ENCODE measurements at places on chromosomes 13 and 19.

DNA sequence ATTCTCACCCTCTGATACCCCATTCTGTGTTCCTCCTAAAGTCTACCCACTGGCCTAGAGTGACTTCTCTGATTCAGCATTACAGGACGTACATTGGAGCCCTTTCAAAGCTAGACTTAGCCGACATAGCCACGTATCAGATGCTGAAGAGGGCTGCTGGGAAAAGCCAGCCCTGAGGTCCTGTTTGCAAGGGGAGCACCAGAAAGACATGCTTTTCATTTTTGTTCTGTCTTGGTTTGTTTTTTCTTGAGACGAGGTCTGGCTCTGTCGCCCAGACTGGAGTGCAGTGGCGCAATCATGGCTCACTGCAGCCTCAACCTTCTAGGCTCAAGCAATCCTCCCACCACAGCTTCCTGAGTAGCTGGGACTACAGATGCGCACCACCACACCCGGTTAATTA, 6.3 kb upstream of the ZSWIM4 start:
- DNase-seq: peak; percentile 59

DNA sequence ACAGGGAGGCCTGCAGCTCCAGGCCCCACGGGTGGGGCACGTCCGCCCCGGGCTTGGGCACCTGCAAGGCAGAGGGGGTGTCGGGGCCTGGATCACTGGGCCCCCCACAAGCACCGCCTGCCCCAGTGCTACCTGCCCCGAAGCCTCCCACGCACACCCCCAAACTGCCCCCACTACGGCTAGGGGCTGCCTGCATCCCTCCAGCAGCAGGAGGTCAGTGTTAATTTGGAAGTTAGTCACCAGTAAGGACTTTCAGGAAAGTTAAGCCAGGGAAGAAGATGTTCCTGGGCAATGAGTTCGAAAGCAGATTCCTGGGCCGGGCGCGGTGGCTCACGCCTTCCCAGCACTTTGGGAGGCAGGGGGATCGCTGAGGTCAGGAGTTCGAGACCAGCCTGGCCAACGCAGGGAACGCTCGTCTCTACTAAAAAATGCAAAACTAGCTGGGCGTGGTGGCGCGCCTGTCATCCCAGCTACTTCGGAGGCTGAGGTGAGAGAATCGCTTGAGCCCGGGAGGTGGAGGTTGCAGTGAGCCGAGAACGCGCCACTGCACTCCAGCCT, 5.5 kb downstream of the PEAK3 start:
- DNase-seq: no peak

- DNase-seq: no peak
Measured at GRCh38 chr13:23462815-23463559, 29.5 kb upstream of the SACS start.

DNA sequence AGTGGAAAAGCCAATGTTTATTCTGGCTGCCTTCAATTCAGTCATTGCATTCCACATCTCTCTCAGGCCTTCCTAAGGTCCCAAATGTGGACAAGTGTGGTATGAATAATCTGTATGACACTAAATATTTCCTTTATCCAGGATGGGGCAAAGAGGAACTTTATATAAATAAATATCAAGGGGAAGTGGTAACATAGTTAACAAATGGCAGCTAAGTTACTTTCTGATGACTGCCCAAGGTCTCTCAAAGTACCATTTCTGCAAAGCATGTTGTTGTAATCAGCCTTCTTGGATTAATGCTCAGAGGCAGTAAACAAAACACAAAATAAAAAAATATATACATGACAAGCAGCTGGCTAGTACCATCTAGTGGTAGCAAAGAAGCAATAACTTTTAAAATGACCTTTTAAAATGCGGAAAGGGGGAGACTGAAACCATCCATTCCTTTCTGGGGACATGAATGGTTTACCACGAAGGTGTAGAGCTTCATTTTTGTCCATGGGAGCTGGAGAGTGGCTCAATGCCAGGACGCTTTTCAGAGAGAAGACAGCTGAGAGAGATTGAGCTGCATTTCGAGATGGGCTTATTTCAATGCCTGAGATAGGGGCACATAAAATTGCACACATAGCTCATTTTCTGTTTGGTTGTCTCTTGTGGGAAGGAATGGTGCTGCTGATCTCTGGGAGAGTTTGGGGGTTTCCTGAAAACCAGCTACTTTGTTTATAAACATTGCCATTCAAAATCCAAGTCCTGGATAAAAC, 259.2 kb downstream of the RFC3 start:
- peak; percentile 5 for DNase-seq

DNA sequence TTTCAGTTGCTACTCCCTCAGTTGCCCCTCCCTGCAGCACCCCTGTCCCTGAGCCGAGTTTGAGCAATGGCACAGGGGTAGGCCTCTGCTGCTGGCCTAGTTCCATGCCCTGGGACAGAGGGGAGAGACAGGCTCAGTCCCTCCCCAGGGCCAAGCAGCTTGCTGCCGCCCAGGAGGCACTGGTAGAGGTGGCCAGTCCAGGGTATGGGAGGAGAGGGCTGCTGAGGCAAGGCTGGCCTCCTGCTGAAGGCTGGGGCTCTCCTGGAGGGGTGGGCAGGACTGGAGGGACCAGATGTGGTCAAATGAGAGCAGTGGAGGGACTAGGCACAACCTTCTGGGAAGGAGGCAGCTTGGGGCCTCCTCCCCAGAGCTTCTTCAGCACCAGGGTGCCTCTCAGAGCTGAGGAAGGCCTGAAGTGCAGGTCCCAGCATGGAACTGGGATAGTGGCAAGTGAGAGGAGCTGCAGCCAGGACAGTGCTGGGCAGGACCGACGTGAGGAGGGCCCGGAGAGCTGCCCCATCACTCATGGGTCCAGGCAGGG, 29.8 kb upstream of the VSTM2B start:
- no peak for DNase-seq

DNA sequence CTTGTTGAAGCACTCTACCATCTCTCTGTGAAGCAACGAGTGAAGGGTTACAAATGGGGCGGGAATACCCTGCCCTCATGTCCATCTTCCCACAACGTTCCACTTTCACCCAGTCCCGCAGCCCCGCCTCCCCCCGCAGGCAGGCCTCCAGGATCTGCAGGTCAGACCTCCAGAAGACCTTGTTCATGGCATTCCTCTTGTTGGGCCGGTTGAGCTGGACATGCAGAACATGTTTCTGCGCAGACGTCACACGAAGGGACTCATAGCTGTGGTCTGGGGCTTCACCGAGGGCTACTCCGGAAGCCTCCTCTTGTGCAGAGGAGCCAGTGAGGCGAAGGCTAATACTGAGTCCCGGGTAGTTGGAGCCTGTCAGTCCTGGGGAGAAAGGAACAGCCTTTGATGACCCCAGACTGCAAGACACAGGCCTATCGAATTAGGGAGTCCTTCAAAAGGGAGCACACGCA, 420 bp downstream of the ECH1 start:
- no peak for DNase-seq

DNA sequence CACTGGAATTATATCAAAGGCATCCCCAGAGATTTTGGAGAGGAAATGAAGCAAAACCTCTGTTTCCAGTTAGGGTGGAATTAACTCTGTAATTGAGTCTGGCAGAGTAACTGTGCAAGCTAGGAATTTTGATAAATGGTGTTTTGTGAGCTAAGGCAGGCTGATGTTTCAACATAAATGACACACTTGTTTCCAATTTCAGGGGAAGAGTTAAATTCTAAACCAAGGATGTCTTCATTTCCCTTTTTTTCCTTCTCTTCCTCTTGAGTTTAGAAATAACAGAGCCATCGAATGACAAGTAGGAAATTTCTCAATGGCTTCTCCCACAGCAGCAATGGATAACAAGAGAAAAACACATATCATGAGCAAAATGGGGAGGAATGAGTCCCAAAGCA, 131.2 kb downstream of the IRS2 start:
- no peak for DNase-seq

DNA sequence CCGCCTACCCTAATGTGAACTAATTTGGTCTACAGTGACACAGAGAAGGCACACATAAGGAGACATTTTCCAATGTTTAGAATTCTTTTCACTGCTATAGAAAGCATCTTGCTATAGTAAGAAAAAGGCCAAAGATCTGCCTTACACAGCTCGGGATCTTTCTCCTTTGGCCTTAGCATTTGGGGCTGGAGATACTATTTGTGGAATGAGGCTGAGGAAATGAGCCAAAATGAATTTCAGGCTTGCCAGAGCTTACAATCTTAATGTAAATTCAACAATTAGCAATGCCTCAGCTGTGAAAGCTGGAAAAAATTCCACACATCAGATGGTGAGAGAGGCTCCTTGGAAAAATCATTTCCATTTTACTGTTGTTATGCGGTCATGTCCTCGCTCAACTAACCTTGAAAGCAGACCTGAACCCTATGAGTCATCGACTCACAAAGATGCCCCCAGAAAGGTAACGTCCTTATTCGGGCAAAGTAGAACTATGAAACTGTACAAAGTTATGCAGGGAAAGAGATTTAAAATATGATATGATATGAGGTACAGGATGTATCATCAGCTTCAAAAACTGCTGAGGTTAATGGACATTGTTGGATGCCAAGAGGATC, 324.5 kb upstream of the NBEA start:
- no peak for DNase-seq

DNA sequence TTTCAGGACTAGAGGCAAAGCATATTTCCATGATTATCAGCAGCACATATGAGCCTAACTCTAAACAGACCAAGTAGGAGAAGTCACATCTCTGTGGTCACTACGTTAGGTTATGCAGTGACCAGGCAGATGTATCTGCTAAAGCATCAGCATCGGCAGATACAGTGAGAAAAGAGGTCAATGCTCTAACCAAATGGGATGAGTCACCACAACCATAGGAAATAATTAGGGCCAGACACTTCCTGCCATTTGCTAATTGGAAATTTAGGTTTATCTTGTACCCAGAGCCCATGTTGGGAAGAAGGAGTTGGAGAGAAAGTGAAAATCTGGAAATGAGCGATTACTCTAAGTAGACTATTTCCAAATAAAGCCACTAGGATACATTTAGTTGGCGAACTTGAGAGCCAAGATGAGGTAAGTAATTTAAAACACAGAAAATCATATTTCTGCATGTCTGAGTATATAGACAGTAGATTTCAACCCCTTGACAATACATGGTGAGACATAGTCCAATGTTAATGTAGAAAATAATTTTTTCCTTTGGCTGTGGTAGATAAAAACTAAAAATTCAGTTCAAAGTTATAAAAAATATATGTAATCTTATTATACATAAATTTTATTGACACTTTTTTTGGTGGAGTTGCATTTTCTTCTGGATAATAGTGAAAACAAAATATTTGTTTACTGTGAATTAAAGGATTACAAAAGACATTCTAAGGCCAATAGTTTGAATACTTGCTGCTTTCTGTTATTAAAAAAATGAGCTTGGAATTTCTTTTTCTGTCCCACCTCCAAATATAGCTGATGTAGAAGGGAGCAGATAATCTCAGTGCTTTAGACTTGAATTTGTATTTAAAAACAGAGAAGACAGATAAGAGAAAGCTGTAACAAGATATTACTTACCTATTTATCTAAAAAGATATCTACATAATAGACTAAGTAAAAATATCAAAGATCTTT, 104.4 kb upstream of the CSNK1A1L start:
- DNase-seq: no peak

DNA sequence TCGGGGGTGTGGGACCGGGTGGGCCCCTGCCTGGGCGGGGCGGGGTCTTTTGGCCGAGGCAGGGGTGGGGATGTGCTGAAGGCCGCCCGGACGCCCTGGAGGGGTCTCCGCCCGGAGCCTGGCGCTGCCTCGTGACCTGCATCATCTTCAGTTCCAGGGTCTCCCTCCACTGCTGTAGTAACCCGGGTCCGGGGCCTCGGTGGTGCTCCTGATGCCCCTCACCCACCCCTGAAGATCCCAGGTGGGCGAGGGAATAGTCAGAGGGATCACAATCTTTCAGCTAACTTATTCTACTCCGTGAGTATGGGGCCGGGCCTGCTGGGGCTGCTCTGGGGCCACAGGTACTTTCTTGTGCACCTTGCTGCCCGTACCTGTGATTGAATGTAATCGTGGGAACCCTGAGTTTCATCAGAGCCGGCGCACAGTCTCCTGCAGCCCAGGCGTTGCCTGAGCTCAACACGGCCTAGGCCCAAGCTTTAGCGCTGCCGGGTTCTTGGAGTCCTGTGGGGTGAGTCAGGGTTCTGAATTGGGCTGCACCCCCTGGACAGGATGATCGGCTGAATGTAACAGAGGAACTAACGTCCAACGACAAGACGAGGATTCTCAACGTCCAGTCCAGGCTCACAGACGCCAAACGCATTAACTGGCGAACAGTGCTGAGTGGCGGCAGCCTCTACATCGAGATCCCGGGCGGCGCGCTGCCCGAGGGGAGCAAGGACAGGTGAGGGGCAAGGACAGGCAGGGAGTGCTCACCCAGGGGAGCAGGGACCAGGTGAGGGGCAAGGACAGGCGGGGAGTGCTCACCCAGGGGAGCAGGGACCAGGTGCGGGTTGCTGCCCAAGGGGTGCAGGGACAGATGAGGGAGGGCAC, 10.5 kb downstream of the PEAK3 start:
- no peak for DNase-seq

- DNase-seq: no peak
Measured at GRCh38 chr13:65854431-65854830, 1375.7 kb downstream of the PCDH9 start.

GRCh38 chr19:3557461-3558248, at the start of gene MFSD12:
Gene MFSD12 (minus strand): TSS chr19:3557586. CDS start chr19:3557403, 183 bp downstream.
- DNase-seq: peak; percentile 84

GRCh38 chr13:37490176-37490779, 108.3 kb downstream of the POSTN start:
- no peak for DNase-seq

DNA sequence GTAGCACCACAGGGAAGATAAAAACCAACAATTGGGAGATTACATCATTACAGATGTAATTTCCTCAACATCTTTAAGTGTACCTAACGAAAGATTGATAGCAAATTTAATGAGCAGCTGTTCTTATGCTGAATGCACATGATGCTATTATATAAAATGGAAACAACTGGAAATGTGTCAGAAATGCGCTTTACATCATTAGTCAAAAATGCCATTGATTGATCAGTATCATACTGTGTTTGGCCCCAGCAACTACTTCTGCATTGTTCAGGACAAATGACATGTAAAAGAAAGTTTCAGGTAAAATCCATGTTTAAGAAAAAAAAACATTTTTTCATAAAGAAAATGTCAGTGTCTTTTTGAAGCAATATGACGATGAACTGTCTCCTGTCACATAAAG, 625.5 kb upstream of the MIR17HG start:
- no peak for DNase-seq

- no peak for DNase-seq
Measured at GRCh38 chr13:23679220-23679619, 109.0 kb downstream of the TNFRSF19 start.

All from Jurkat, Clone E6-1 (cell line).